ENCODE measurements at places on chromosomes 6 and 20.

- no peak for DNase-seq
These were observed 138.8 kb upstream of the RNF217 start for GRCh38 chr6:124823240-124824111.

- DNase-seq: no peak
These were observed 8.4 kb downstream of the BPIFB1 start for GRCh38 chr20:33291416-33291815.

DNA sequence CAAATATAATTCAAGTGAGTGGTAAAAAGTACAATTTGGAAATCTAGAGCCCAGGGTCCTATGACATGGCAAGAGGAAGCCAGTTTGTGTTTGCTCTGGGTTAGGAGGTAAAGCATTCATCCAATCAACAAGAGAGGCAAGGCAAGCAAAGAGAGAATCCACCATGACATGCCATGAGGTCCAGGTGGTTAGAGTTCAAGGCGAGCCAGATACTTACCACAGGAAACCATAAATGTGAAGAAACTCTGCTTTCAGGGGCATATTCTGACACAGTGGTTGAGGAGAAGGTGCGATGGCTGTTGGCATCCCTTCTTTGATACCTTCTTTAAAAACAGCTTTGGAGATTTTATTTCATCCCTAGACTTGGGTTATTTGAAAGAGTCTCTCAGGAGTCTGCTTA, 193.8 kb upstream of the MAN1A1 start:
- no peak for DNase-seq

GRCh38 chr6:56040889-56041301, 165.5 kb upstream of the BMP5 start:
- DNase-seq: no peak

- DNase-seq: no peak
These were observed 27.7 kb upstream of the KIAA0408 start for GRCh38 chr6:127486934-127487333.

- DNase-seq: no peak
These were observed 2.2 kb downstream of the BICRAL start for GRCh38 chr6:42783876-42784642.

DNA sequence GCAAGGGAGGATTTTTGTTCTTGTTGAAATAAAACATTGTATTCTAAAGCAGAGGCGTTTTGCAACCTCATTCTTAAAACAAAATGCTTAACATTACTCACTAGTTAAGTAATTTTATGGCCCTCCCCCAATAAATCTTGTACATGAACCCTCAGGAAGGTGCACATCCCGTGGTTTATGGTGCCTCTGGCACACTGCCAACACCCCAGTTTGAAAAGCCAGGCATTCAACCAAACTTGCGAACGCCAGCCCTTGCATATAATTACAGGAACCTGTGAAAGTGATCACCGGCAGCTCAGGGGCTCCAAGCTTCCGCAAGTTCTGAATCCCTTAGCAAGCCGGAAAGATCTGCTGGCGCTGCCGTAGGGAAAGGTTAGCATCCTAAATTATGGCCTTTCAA, 1109.0 kb upstream of the FLRT3 start:
- no peak for DNase-seq

DNA sequence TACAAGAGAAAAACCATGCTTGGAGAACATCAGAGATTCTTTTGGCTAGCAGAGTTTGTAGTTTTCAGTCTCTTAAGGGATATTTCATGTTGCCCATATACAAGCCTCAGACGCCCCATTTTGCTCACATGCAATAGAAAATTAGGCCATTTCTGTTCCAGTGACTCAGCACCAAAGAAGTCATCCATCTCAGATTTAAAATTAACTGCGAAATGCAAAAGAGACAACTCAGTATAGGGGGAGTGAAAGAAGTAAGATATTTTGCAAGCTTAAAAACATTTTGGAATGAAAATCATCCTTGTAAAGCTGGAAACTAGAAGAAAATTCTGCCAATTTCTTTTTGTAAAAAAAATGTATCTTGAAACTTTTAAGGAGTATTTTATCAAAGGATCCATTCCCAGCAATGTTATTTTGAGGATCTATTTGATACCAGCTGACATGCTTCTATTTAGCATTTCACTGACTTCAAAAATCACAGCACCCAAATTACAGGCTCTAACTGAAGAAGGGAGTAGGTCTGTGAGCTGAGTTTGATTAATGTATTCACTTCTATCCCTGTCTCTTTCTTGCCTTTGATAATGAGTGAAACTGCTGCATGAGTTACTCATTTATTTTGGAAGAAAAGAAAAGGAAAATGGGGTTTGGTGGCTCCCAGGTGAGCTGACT, 223.7 kb upstream of the SULF2 start:
- no peak for DNase-seq

GRCh38 chr6:92114797-92115196, 1304.6 kb downstream of the EPHA7 start:
- no peak for DNase-seq

DNA sequence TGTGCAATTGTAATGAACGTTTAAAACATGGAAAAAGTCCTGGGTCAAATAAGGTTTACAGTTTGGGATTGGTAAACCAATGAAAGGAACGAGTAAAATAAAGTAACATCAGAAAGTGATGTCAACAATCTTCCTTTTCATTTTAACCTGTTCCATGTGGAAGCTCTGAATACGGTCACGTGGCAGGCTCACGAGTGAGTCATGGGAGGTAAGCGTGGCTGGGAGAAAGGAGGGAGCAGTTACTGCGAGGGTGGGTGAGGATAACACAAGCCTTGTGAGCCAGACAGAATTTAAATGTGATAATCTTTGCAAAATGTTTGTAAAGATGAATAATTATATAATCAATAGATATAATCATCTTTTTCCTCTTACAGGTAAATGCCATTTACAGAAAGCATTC, 171.3 kb upstream of the HDAC2 start:
- no peak for DNase-seq

- no peak for DNase-seq
These were observed 37.2 kb downstream of the REV3L start for GRCh38 chr6:111445861-111446267.

DNA sequence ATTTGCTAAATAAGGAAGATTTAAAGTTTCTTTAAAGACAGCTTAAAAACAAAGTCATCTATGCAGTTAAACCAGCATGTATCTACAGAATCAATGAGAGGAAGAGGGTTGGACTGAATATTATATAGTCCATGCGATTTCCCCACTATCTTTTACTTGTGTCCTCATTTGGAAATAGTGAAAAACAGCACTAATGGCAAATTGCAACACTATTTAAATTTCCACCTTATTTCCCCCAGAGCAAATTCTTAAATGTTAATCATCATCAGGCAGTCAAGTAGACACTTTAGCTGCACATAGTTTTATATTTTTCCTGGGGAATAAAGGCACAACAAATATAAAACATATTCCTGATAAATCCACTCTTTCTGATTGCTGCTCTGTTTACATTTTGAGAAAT, 114.6 kb downstream of the LCA5 start:
- DNase-seq: no peak

DNA sequence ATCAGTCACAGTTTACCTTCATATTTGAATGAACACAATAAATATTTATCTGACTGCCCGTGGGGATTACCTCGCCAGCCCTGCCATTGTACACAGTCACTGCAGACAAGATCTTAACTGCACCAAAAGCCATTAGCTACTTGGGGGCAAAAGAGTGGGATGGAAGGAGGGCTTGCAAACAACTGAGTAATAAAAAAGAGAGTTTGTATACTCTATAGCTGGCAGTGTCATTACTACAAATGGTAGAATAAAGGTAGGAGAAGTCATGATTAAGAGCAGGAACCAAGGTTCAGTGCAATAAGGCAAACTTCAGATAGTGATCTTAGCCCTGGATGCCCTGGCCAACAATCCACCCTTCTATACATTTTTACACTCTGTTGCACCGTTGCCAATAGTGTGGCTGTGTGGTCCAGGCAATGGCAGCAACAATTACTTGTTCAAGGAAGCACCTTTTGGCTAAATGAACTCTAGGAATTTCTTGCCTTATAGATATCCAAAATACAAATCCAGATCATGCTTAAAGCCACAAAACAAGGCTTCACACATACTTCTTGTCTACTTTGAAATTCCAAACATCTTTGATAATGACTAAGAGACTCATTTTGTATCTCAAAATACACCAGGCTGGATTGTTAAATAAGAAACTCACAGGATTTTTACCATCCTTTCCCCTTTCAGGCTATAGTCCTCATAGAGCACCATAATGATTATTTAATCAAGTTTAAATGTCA, 955.4 kb upstream of the ADGRB3 start:
- DNase-seq: no peak

GRCh38 chr20:46270977-46271744, 37.1 kb downstream of the CDH22 start:
- no peak for DNase-seq

GRCh38 chr6:34928220-34928619, 39.2 kb downstream of the ANKS1A start:
- DNase-seq: no peak

DNA sequence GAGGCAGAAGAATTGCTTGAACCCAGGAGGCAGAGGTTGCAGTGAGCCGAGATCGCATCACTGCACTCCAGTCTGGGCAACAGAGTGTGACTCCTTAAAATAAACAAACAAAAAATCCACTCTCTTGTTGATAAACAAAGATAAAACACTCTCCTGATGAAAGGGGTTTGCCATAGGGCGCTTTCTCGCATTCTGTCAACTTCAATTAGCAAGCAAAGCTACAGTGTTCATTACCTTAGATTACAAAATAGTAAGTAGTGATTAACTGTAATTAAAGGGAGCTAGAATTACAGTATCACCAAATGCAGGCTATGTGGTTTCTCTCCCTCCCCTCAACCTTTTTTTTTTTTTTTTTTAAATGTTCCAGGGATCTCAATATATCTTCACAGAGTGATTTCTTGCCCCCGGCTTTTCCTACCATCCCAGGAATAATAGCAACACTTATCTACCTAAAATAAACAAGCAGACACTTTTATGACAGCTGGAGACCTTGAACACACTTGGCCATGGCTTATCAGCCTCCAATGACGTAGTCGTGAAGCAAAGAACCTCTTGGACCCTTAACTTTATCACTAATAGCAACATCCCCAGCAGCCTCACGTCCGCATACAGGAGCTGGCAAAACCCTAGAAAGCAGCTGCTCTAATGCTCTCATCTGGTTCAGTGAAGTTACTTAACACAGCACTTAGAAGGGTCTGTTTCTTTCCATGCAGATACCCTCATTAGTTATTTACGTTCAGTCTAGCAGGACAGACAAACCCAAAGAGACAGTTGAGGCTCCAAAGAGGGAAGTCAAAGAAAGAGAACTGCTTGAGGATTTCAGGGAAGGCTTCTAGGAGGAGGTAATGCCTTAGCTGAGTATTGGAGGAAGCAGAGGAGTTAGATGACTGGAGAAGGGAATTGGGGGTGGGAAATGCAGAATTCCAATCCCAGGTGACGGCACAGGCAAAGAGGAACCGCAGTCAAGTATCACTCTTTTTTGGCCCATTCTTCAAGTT, 37.9 kb upstream of the NEDD9 start:
- DNase-seq: no peak

GRCh38 chr6:89999945-90000825, 105.9 kb downstream of the GJA10 start:
- no peak for DNase-seq

- DNase-seq: no peak
These were observed 579.7 kb upstream of the ARID1B start for GRCh38 chr6:156197513-156197912.

DNA sequence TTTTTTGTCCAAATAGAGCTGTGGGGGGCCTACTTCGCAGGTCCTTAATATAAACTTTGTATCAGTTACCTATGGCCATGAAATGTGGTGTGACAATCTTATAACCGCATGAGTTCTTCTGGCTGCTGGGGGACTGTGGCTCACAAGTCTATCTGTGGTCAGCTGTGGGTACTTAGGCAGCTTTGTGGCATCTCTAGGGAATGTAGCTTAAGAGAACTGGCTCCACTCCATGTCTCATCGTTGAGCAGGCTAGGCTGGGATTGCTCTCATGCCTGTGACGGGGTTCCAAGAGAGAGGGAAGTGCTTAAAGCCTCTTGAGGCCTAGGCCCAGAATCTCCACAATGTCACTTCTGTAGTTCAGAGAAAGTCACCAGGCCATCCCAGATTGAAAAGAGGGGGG, 140.5 kb downstream of the BTBD3 start:
- DNase-seq: no peak

DNA sequence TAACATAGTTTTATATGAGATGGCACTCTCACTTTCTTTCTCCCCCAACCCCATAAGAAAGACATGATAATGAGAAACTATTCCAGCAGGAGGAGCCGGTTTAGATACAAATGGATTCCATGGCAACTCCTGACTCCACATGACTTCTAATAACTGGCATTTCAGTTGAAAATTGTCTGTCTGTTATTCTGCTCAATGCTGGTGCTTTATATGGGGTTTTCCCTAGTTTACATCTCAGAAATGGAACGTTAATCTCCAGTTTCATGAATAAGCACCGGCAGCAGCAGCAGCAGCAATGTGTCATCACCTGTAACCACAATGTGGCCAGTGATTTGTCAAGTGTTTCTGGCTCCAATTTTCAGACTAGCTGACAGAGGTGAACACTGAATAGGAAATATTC, 8.0 kb upstream of the SIM1 start:
- DNase-seq: no peak

GRCh38 chr6:106125925-106126435, 39.8 kb downstream of the PRDM1 start:
- DNase-seq: peak; percentile 44

DNA sequence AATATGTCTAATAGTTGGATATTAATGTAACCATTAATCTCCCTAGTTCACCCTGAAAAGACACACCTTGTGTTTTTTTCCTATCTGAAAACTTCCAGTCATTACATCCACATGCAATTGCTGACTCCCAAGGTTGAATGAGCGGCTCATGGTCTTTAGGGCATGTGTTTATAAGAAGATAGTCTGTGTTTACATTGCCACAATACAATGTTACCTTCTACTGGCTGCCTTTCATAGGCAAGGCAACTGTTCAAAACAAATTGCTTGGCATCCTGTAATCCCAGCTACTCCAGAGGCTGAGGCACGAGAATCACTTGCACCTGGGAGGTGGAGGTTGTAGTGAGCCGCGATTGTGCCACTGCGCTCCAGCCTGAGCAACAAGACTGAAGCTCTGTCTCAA, 86.8 kb upstream of the SHLD1 start:
- DNase-seq: no peak

GRCh38 chr20:44688053-44688625, 27.0 kb upstream of the CCN5 start:
- no peak for DNase-seq
